ENCODE measurements at places on chromosomes 7 and 10.

GRCh38 chr10:96714031-96714590 is 6.2 kb downstream of the PIK3AP1 start:
- no peak for DNase-seq

- DNase-seq: no peak
Observed at GRCh38 chr7:84665339-84665738, 470.8 kb upstream of the SEMA3A start.

- DNase-seq: no peak
Observed at GRCh38 chr7:94561841-94562514, 52.4 kb downstream of the CASD1 start.

GRCh38 chr10:74022926-74023629 is 25.2 kb downstream of the VCL start:
- DNase-seq: no peak

DNA sequence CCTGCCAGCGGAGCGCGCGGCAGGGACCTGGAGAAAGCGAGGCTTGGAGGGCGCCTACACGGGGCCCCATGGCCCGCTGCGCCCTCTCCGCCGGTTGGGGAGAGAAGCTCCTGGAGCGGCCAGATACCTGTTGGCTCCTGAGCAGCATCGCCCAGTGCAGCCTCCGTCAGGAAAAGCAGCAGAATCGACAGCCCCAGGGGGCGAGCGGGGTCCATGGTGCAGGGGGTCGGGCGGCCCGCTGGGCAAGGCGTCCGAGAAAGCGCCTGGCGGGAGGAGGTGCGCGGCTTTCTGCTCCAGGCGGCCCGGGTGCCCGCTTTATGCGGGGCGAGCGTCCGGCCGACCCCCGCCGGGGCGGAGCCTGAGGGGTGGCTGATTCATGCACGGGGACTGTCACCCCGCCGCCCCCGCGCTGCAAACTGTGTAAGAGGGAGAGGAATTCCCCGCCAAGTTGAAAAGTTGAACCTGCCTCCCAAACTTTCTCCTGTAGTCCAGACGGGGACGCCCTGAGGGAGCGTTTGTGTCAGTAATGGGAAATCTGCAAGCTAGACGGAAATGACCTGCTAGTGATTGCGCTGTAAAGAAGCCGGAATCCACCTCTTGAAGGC is at the start of gene TFPI2:
TSS of gene TFPI2 (minus strand) at position 290 of the 605 bp plus-strand sequence. CDS start at position 215, 75 bp downstream.
- no peak for DNase-seq

- peak; percentile 44 for DNase-seq
Observed at GRCh38 chr7:151759591-151760042, 117.3 kb downstream of the PRKAG2 start.

- DNase-seq: peak; percentile 94
Observed at GRCh38 chr7:37920305-37920848, at the start of gene EPDR1. Gene EPDR1 (plus strand): TSS chr7:37920640. CDS start chr7:37920940, 300 bp downstream.

DNA sequence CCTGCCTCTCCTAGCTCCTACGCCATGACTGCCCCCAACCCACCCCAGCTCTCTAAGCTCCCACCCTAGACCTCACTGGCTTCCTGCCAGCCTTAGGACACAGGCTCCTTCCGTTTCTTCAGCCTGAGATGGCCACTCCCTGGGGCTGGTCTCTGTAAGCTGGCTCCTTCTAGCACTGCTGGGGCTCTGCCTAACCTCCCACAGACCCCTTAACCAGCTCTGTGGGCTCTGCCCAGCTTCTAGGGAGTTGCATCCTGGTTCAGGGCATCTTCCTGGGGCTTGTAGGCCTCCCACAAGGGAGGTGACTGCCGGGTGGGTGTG is 478.6 kb upstream of the KLF6 start:
- no peak for DNase-seq

DNA sequence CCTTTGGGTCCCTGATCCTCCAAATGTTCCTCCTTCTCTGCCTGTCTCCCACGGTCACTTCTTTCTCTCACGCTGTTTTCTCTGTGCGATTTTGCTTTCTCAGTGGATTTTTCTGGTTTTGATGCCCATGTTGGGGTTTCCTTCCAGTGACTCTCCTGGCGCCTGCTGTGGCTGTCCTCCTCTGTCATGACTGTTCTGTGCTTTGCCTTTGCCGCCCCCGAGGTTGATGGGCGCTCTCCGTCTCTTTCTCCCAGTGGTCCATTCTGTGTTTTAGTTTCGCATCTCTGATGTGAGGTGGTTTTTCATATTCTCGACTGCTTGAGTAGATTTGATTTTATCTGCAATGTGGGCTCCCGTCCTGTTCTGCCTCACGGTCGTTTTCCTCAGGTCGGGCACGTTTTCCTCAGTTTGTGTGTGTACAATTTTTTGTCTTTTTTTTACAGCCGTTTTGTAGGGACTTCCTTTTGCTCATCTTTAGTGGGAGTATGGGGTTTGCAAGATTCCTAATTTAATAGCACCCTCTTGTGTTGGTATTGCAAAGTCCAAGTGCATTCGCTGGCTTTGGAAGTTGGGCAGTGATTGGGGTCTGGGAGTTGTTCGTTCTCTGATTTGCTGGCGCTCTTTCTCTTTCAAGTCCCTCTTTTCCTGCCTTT is 100.0 kb downstream of the INPP5A start:
- DNase-seq: peak; percentile 86

GRCh38 chr10:28938745-28939144 is 261.4 kb downstream of the BAMBI start:
- no peak for DNase-seq

- DNase-seq: no peak
Observed at GRCh38 chr10:68128015-68128414, 18.7 kb downstream of the MYPN start.

- DNase-seq: no peak
Observed at GRCh38 chr10:59864141-59864962, 42.0 kb downstream of the CCDC6 start.

GRCh38 chr7:120813546-120814252 is 44.2 kb downstream of the TSPAN12 start:
- no peak for DNase-seq

- DNase-seq: no peak
Observed at GRCh38 chr10:87672551-87672950, 12.9 kb downstream of the PAPSS2 start.

DNA sequence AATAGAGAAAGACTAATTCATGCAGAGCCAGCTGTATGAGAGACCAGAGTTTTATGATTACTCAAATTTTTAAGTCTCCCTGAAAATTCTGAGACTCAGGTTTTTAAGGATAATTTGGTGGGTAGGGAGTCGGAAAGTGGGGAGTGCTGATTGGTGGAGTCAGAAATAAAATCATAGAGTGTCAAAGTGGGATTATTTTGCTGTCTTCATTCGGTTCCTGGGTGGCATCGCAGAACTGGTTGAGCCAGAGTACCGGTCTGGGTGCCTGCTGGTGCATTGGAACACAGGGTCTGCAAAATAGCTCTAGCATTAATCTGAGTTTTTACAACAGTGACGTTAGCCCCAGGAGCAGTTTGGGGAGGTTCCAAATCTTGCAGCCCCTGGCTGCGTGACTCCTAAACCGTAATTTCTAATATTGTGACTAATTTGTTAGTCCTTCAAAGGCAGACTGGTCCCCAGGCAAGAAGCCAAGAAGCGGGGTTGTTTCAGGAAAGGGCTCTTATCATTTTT is 32.4 kb downstream of the GPRIN2 start:
- DNase-seq: no peak
